ENCODE measurements at places on chromosomes 6 and 20. TPM values are rescaled to one million over a fixed set of nuclear protein-coding genes. Genes with fewer than 3 reads are reported as not detected.

DNA sequence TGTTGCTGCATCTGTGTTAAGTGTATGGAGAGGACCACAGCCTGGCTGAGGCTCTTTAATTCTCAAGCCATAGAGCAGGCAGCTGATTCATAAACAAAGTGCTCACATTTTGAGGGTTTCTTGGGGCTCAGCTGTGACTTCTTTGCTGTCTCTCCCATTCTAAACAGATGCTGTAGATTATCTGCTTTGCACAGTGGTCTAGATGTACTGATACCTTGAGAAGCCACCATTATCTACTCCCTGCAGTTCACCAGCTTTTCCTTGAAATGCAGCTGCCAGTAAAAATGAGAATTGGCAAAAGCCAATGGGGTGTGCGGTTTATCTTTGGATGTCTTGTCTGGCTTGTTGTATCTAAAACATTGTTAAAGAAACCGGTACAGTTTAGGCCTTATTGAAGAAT, 5.2 kb upstream of the CNR1 start:
- no peak for DNase-seq

Gene SNAP91
- not detected for total RNA-seq

GRCh38 chr20:61345656-61346055, 93.6 kb downstream of the CDH4 start:
- DNase-seq, result no peak

Gene PLA2G7
- 0.68 TPM for total RNA-seq

- no peak for DNase-seq
Measured at GRCh38 chr6:56913285-56914074, 41.4 kb upstream of the BEND6 start.

GRCh38 chr20:21523895-21524294, 10.0 kb upstream of the NKX2-2 start:
- no peak for DNase-seq

- DNase-seq, result no peak
Measured at GRCh38 chr20:37319151-37319671, 26.7 kb upstream of the SRC start.

DNA sequence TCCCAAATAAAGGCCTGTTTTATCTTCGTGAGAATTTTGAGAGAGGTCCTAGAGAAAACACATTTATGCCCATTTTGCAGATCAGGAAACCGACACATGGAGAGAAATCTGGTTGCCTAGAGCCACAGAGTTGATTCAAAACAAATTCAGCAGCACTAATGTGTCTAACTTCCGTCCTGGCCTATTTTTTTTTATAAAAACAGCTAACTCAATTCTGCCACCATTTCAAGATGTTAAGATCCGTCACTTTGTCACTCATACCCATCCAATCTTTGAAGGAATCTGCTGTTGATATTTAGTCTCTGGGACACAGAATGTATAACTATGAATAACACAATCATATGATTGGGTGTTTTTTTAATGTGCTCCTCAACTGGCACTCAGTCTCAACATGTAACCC, 611.1 kb upstream of the ARID1B start:
- no peak for DNase-seq

Gene ENPP5
- total RNA-seq, result 8.0 TPM

All from PC-9 (cell line).